Stimulated activated CD4-positive, alpha-beta T cell treated with anti-CD3 and anti-CD28 coated beads, Interleukin-2, amount 100 ng/mL, for 24 hours (primary cell): ENCODE measurements at places on chromosomes 11 and 22.

- no peak for DNase-seq
Measured at GRCh38 chr11:70586261-70587074, 188.1 kb downstream of the CTTN start.

GRCh38 chr11:83655976-83656375 lies 369.8 kb upstream of the CCDC90B start:
- no peak for DNase-seq

DNA sequence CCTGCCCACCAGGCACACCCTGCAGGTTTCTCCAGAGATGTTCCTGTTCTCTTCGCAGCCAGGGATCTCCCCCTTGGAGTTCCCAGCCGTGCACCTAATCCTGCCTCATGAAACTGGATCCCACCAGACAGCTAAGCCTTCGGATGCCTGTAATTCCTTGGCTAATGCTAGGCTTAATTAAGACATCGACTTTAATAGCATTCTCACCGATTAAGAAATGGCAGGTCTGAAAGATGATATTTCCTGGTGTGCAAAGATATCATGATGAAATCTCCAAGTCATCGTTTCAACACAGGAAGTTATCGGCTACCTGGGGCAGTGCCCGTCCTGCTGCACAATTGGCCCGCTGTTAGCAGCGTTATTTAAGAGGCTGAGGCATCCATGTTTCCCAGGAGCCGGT lies 41.5 kb upstream of the CCND1 start:
- DNase-seq: no peak

- DNase-seq: no peak
Measured at GRCh38 chr11:889257-889656, 21.4 kb downstream of the CHID1 start.

GRCh38 chr11:120091701-120092100 lies 46.2 kb downstream of the TRIM29 start:
- no peak for DNase-seq

DNA sequence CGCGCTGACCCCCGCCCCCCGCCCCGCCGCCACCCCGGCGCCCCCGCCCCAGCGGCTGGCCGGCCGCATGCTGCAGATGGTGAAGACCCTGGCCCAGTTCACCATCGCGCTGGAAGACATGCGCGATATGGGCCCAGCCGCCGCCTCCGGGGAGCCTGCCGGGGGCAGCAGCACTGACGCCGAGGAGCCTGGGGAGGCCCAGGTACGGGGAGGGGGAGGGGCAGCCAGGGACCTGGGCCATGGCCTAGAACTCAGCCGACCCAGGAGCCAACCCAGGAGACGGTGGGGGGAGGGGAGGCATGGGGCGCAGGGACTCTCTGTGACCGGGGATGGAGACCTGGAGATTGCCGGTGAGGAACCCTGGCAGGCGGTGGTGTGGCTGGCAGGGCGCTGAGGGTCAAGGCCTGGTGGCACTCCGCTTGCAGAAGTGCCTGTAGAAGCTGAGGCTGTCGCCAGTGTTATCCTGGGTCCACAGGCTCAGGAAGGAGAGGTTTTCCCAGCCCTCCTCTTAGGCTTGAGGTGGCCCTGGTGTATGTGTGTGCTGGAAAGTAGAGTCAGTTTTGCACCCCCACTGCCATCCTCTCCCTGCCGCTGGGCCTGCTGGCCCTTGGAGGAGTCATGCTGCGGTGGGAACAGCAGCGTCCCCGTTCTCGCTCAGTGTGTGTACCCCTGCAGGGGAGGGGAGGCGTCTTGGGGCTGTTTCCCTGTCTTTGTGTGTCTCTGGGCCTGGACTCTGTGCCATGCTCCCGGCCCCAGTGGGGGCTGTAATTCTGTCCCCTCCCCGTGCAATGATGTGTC lies 32.9 kb upstream of the RELT start:
- no peak for DNase-seq
